ENCODE measurements at places on chromosomes 5 and 9. TPM values are rescaled to one million over a fixed set of nuclear protein-coding genes. Genes with fewer than 3 reads are reported as not detected.

The ZNF366 gene
- total RNA-seq, result 8.1 TPM

GRCh38 chr9:76697554-76697953, 66.7 kb upstream of the PCA3 start:
- H3K4me3 ChIP-seq, result no peak overlapping the region
- H3K27ac ChIP-seq, result no peak overlapping the region
- peaks cover 81% of the 10 kb centered on the region for H3K27me3 ChIP-seq
- H3K36me3 ChIP-seq, result no peaks in the 10 kb centered on the region

GRCh38 chr5:14292766-14293658, 149.9 kb downstream of the TRIO start:
- H3K4me1 ChIP-seq, result peaks cover 43% of the 10 kb centered on the region
- H3K27me3 ChIP-seq, result no peaks in the 10 kb centered on the region
- peak; percentile 22 for DNase-seq
- H3K36me3 ChIP-seq, result peaks cover 35% of the 10 kb centered on the region
- peak overlapping the region; percentile 53 for H3K27ac ChIP-seq

GRCh38 chr9:124940521-124940893, 376 bp downstream of the GOLGA1 start:
- no peaks in the 10 kb centered on the region for H3K27me3 ChIP-seq
- H3K27ac ChIP-seq, result peak overlapping the region; percentile 98
- H3K4me3 ChIP-seq, result peak overlapping the region; percentile 87
- H3K36me3 ChIP-seq, result peaks cover 29% of the 10 kb centered on the region
